ENCODE measurements at places on chromosomes 13 and 19.

GRCh38 chr19:36973021-36973843, 57.1 kb downstream of the ZNF568 start:
- peak; percentile 41 for DNase-seq

GRCh38 chr13:71602344-71602743, 264.7 kb downstream of the DACH1 start:
- DNase-seq = no peak

DNA sequence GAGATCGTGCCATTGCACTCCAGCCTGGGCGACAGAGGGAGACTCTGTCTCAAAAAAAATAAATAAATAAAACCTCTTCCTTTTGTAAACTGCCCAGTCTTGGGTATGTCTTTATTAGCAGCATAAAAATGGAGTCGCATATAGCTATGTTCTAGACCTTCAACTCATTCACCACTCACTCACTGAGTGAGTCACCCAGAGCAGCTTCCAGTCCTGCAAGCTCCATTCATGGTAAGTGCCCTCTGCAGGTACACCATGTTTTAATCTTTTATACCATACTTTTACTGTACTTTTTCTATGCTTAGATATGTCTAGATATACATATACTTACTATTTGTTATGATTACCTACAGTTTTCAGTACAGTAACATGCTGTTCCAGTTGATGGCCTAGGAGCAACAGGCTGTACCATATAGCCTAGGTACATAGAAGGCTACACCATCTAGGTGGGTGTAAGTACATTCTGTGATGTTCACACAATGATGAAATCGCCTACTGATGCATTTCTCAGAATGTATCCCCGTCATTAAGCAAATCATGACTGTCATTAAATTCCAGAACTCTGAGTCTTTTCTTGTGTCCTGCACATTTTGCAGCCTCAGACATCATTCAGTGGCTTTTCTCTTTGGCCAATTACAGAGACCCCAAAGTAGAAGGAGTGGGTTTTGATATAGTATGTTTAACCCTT, 13.7 kb upstream of the FARP1 start:
- DNase-seq = no peak

- DNase-seq = no peak
Observed at GRCh38 chr13:83876546-83876945, 5.7 kb downstream of the SLITRK1 start.

GRCh38 chr19:44662691-44663385, 8.4 kb upstream of the CEACAM19 start:
- peak; percentile 8 for DNase-seq

- no peak for DNase-seq
Observed at GRCh38 chr13:109945206-109945960, 159.0 kb upstream of the IRS2 start.

- DNase-seq = no peak
Observed at GRCh38 chr19:54138489-54139256, 1.1 kb downstream of the CNOT3 start.

- peak; percentile 88 for DNase-seq
Observed at GRCh38 chr13:43785650-43786471, 911 bp downstream of the ENOX1 start.

DNA sequence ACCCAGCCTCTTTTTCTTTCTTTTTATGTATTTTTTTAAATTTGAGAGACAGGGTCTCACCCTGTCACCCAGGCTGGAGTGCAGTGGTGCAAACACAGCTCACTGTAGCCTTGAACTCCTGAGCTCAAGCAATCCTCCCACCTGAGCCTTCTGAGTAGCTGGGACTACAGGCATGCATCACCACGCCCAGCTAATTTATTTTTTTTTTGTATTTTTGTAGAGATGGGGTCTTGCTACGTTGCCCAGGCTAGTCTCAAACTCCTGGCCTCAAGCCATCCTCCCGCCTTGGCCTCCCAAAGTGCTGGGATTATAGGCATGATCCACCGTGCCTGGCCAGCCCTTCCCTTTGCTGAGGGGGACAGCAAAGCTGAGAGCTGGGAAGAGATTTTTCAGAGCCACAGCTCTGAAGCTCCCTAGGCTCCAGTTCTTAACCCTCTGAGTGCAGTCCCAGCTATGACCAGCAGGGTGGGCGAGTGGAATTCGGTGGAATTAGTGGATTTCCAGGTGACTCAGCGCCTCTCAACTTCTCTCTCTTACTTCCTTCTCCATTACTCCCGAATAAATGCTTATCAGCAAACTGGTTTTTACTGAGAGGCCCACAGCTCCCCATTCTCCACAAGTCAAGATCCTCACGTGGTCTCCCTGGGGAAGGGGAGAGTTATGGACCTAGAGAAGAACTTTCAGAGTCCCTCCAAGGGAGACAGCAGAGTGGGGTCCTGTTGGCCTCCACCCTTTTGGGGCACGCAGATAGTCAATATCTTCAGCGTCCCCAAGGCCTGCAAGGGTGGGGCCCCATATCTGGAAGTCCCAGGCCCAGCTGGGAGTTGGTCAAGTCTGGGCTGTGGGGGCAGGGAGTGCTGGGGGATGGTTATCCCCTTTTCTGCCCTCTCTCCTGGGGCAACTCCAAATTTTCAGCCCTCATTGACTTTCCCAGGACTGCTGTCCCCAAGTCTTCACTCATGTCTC, 1.2 kb downstream of the BLVRB start:
- peak; percentile 58 for DNase-seq

DNA sequence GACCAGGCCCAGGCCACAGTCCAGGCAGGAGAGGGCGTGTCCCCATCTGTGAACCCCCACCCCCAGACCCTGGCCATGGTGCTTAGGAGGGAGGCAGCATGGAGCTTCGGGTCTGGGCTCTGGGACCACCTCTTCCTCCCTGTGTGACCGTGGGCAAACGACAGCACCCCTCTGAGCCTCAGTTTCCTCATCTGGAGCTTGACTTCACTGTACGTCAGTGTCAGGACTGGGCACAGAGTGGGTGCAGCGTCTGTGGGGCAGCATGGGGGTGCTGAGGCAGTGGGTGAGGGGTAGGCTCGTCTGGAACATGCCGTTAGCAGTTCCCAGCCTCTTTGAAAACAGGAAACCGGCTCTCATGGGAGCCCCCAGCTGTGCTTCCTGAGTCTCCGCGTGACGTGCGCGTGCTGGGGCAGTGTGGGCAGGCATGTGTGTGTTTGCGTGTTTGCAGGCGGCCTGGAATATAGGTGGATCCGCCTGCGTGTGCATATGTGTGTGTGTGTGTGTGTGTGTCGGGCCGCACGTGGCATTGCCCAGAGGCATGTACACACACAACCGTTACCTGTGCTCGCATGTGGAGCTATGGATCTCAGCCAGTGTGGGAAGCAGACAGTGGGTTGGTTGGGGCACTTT, 15.8 kb downstream of the ARRDC2 start:
- peak; percentile 31 for DNase-seq

DNA sequence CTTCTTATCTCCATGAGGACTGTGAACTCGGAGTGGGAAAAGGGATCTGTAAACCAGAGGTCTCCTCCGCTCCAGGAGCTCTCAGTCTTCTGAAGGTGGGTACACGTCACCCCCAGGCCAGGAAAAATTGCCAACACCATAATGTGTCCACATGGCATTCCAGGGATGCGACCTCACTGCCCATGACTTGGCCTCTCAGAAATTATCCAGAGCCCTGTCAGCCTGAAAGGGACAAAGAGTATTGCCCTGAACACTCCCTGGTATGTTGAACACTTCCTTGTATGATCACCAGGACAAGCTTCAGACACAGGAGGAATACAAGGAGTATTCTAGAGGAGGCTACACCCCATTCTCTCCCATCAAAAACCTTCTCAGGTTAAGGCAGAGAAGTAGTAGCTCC, 81.0 kb upstream of the SLC7A1 start:
- DNase-seq = no peak

DNA sequence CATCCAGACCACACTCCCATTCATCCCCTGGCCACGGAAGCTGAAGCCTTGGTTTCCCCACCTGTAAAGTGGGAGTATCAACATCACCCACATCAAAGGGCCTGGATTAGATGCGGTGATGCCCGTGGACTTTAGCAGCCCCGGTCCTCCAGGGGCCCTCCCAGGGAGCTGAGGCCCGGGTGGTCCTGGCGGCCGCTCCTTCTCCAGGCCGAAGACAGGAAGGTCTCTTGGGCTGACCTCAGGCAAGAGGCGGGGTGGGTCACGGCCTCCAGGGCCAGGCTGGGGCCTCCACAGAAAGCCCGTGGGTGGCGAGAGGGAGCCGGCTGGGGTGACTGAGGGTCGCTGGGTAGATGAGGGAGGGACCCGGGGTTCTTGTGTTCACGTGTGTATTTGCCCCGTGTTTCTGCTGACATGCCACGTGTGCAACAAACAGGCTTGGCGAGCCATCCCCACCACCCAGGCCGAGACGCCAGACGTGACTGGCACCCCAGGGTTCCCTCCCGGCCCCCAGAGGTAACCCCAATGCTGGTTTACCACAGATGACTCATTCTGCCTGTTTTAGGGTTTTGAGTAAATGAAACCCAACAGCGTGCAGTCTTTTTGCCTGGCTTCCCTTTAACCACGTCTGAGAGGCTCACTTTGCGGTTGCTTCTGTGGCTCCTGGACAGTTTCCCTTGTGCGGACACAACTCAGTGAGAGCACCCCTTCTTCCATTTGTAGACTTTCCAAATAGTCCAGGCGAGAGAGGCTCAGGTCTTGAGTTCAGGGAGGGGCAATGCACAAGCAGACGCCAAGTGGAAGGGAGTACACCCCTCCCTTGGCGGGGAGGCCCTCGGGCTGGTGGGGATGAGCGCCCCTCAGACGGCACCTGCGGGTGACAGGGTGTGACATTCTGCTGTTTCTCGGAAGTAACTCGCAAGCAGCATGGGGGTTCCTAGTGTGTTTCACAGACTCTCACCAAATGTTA, 42.9 kb downstream of the C13orf46 start:
- no peak for DNase-seq

DNA sequence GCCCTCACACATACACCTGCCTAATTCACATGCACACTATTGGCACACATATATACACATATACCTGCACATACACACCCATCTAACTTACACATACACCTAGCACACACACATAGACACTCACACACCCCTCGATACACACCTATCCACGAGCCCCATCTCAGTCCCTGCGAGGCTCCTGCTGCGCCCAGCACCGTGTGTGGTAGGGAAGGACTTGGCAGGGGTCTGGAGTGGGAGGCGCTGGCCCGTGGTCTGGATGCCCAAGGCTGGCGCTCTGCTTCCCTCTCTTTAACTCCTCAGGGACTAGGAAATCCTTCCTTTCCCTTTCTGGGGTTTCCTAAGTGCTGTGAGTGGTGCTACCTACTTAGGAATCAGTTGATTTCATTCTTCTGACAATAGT, 202.7 kb downstream of the UQCRFS1 start:
- no peak for DNase-seq

DNA sequence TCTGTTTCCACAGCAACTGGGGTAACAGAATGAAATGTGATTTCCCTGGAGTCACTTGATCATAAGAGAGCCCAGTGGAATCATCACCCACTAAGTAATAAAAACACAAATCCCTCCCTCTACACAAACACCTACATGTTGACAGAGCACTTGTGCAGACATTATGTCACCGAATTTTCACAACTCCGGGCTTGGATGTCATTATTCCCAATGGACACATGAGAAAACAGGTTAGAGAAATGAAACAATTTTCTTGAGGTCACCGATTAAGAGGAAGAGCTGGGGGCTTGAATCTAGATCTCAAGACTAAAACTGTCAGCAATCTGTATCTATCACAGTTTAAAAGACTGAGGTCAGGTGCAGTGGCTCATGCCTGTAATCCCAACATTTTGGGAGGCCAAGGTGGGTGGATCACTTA, 3.1 kb downstream of the XRCC1 start:
- DNase-seq = no peak

DNA sequence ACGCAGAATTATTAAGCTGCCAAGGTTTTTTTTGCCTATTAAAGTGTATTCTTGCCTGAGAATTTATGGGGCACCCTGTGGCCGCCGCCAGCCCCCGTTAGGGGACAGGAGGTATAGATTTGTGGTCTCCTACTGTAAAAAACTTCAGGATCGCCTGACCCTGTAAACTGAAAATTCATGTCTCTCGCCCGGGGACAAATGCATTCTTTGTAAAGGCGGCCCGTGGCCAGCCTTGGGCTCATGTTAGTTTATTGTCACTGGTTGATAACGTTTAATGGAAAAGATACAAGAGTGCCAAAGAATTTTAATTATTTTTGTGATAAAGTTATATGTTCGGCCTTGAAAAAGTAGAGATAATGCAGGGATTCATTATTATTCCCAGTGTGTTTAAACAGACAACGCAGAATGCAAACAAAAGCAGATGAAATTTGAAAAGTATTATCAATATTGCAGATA, 141.7 kb downstream of the URI1 start:
- DNase-seq = no peak

- DNase-seq = no peak
Observed at GRCh38 chr13:99005609-99006008, 27.7 kb upstream of the DOCK9 start.

GRCh38 chr19:13827656-13828055, 32.4 kb downstream of the ZSWIM4 start:
- DNase-seq = no peak

DNA sequence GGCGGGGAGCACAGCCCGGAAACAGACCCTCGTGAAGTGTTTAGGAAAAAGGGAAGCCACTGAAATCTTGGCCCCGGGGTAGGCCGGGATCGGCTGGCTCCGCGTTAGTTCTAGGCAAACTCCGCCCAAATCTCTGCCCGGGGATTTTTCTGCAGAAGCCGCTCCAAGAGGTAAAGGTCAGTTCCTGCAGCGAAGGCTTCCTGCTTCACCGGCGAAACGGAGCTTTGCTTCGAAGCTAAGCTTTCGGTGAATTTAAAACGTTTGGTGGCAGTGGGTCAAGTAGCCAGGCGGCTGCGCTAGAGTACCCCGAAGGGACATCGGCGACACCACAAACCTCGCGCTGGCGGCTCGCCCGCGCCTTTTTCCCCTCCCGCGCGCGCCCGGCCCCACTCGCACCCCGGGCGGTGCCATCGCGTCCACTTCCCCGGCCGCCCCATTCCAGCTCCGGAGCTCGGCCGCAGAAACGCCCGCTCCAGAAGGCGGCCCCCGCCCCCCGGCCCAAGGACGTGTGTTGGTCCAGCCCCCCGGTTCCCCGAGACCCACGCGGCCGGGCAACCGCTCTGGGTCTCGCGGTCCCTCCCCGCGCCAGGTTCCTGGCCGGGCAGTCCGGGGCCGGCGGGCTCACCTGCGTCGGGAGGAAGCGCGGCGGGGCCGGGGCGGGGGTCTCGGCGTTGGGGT, 441 bp downstream of the GJB2 start:
- no peak for DNase-seq

DNA sequence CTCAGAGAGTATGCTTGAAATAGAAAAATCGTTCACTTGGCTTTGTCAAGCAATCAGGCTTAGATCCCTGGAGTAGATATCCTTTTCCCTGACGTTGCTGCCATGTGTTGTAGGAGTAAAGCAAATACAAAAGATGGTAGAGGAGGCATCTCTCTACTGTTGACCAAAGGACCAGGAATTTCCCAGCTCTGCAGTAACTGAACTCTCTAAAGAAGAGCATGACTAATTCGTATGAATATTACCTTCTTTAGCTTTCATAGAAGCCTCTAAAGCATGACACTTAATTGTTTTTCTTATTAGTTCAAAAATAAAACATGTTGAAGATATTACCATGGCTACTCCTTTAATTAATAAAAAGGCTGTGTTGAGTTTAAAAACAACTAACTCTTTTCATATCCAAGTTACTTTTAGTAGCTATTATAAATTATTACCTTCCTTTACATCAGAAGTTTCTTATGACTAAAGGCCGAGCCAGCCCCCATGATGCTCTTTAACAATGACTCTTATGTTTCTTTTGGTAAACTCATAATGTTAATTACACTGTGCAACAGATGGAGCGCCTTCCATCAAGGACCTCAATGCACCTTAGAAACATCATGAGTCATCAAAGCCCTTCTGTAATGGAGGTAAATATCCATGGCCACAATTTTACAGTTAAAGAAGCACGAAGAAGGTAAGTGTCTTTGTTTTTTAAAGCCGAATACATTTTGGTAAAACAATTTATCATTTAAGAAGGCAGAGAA, 352.4 kb downstream of the KLF5 start:
- DNase-seq = no peak

Data from nucleus accumbens (tissue), 56 donors.